ENCODE measurements at places on chromosomes 1 and 21.

DNA sequence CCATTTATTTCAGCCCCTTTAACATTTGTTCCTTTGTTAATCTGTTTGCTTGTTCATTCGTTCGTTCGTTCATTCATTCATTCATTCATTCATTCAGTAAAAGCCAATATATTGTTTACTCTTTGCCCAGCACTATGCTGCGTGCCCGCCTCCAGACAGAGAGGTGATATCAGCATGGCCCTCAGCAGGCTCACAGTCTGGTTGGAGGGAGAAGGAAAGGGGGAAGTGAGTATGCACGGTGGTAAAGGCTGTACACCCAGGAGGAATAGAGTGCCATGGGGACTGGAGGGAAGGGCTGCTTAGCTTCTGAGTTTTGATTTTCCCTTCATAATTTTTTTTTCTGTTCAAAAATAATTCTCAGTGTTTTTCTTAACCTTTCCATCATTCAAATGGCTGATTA, 144.7 kb downstream of the NOS1AP start:
- DNase-seq: no peak

GRCh38 chr1:207753611-207754010, 1.8 kb downstream of the CD46 start:
- DNase-seq: no peak

GRCh38 chr1:53141487-53142055, 867 bp downstream of the SLC1A7 start:
- no peak for DNase-seq

DNA sequence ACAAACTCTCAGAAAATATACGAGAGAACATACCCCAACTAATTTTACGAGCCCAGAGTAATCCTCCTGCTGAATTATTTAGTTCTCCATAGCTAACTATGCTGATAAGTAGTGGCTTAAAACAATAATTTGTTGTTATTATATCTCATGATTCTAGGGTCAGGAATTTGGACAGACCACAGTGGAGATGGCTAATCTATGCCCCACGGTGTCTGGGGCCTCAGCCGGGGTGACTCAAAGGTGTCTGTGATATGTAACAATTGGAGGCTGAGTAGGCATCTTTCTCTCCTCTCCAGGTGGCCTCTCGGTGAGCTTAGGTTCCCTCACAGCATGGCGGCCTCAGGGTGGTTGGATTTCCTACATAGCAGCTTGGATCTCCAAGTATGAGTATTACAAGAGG, 35.4 kb upstream of the FOXO6 start:
- no peak for DNase-seq

DNA sequence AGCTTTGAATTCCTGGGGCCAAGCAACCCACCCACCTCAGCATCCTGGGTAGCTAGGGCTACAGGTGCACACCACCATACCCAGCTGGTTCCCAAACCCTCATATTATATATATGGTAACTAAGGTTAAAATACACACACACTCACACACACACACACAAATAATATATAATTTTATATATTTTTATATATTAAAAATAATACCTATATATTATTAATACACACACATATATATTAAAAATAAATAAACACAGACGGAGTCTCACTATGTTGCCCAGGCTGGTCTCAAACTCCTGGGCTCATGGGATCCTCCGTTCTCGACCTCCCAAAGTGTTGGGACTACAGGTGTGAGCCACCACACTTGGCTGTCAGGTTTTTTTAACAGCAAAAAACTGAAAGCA, 31.9 kb downstream of the SCAF4 start:
- no peak for DNase-seq

DNA sequence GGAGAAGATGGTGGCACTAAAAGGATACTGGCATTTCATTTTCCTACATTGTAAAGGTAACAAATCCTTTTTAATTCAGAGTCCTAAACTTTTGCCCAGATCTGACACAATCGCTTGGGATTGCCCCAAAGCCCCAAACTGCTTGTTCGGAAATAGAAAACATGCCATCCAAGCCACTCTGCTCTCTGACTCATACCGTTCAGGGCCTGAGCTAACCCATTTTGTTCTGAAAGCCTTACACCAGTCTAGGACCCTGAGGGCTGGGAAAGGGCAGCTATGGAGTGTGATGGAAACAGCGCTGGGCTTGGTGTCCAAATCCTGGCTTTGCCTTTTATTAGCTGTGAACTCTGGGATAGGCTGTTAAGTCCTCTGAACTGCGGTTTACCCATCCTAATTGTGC, 159.4 kb upstream of the UBE2U start:
- no peak for DNase-seq

GRCh38 chr1:38565020-38565491, 294.5 kb downstream of the RRAGC start:
- DNase-seq: no peak

GRCh38 chr1:228004331-228004855, 2.4 kb upstream of the WNT3A start:
- DNase-seq: no peak

GRCh38 chr1:248111157-248111556, 16.2 kb downstream of the OR2L13 start:
- DNase-seq: no peak

DNA sequence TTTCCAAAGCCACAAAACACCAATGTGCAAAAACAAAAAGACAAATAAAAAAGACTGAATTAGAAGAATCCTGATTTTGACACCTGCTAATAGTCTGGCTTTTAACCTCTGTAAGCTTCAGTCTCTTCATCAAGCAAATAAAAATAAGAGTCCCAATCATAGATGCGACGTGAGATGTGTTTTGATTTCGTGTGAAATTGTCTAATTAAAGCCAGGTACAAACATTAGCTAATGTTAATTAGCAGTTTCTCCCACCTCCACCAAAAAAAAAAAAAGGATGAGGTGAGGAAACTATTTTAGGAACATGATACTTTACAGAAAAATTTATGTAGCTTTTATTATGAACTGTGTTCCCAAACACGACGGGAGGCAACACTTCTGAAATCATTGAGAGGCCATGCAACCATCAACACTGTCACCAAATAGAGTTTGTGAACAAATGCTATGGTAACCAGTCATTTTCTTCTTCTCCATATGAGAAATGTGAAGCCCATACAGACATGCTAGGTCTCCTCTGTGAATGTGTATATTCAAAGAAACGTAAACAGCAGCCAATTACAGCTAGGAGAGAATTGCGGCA, 6.7 kb upstream of the EVI5 start:
- no peak for DNase-seq

GRCh38 chr21:44612669-44613229, 870 bp downstream of the KRTAP10-8 start:
- DNase-seq: no peak

- DNase-seq: no peak
Observed at GRCh38 chr1:218284377-218284916, 646 bp upstream of the RRP15 start.

- no peak for DNase-seq
Observed at GRCh38 chr1:227058321-227058751, 118.2 kb downstream of the COQ8A start.

- DNase-seq: no peak
Observed at GRCh38 chr1:95084317-95085176, 11.8 kb upstream of the ALG14 start.

GRCh38 chr1:17885663-17886320, 130.7 kb downstream of the ACTL8 start:
- DNase-seq: no peak

- no peak for DNase-seq
Observed at GRCh38 chr1:206559672-206559995, 52.3 kb downstream of the RASSF5 start.

DNA sequence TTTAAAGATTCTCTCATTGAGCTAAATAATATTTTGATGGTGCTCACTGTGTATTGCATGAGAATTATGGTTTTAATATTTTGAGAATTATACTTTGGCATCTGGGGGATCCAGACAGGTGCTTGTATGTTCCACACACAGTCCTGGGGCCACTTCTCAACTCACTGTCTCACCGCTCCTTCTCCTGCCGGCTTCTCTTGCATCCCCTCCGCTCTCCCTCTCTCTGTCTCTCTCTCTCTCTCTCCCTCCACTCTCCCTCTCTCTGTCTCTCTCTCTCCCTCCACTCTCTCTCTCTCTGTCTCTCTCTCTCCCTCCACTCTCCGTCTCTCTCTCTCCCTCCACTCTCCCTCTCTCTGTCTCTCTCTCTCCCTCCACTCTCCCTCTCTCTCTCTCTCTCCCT, 32.2 kb upstream of the ZC3H12A start:
- DNase-seq: no peak

DNA sequence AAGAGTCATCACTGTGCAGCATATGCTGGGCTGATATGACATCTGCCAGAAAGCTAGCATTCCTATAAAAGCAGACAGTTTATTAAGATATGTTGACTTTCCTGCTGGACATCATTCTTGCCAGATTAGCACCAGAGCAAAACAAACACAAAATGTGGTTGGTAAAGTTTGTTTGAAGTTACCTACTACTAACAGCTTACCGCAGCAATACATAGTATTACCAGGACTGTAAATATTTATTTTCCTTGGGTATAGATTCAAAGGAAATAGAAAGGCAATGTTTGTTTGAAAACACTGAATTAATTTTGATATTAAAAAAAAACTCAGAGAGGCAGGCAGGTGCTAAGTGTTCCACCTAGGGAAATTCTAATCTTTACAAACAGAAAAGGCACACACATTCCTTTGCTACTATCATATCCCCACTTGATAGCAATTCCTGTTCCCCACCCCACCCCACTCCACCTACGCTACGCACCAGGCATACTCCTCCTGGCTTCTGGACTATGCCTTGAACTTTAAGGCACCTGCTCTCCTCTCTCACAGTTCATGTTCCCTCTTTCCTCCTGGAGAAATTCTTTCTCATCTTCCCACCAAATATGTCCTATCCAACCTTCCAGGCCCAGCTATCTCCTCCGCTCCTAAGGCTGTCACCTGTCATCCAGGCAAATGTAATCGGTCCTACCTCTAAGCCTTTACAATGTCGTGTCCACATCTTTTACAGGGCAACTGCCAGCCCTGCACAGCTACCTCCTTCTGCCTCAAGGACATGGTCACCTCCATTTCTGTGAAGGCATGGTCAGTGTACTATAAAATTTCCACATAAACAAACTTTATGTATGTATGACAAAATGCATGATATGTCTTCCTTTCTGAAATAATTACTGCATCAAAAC, 34.7 kb downstream of the PTPN14 start:
- no peak for DNase-seq

DNA sequence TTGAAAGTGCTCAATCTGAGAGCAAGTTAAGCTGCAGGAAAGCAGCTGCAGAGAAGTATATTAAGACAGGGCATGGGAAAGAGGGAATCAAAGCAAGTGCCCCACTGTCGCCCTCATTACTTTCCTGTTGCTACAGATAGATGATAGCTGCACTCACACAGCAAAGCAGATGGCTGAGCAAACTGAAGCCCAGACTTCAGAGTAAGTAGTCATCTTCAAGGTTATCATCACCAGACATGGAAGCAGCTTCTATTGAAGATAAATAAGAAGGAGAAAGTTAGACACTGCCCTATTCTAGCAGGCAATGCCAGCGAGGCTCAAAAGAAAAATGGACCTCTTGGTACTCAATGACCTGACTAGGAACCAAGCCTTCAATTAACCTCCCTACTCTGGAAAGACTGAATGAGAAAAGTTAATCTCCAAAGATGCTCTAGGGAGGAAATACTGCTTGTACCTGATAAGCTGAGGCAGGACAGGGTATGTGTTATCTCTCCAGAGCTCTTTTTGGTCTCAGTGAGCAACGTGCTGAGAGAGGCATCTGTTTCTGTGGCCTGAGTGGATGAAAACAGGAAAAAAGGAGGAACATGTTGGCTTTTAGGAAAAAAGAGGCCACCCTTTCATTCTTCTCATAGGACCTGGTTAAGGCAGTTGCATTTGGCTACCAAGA, 11.1 kb upstream of the MRPL9 start:
- no peak for DNase-seq

- no peak for DNase-seq
Observed at GRCh38 chr1:175810305-175810704, 66.9 kb upstream of the TNR start.

GRCh38 chr1:232142403-232143314, 487.3 kb downstream of the SIPA1L2 start:
- DNase-seq: no peak

DNA sequence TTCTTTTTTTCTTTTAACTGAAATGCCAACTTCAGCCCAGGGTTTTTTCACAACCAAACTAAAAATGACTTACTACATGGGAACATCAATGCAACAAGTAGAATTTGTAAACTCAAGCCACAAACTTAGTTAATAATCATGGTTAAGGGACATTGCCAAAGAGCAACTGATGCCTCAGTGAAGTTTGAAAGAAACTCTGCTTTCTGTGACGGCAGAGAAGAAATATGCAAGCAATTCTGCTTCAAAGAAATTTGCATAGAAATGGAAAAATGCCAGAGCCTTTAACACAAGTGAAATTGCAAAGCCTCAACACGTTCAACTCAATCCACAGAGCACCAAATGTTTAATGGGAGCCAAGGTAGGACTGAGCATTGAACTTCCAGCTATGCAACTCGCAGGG, 5.0 kb upstream of the CHD5 start:
- no peak for DNase-seq

DNA sequence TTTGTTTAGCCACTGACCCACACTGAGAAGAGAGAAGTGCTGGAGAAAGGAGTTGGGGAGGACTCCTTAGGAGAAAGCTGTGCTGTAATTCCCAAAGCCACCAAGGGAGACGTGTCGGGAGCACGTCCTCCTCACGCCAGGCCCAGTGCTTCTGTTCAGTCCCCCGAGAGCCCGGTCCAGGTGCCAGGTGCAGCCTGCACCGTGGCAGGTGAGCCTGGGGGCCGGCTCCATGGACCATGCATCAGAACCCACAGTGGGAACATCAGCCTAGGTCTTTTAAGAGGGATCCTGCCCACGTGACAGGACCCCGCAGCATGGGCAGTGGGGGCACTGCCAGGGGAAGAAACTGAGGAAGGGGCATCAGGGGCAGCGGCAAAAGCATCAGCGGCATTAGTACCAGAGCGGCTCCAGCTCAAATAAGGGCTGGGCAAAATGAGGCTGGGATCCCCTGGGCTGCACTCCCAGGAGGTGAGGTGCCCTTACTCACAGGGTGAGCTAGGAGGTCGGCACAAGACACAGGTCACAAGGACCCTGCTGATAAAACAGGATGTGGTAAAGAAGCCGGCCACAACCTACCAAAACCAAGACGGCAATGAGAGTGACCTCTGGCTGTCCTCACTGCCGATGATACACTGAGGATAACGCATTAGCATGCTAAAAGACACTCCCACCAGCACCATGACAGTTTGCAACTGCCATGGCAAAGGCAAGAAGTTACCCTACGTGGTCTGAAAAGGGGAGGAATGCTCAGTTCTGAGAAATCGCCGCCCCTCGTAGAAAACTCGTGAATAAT, 24.6 kb upstream of the PRDM15 start:
- DNase-seq: no peak

GRCh38 chr1:223813645-223814044, 32.1 kb downstream of the TP53BP2 start:
- no peak for DNase-seq
